ENCODE measurements at places on chromosomes 6 and 20.

DNA sequence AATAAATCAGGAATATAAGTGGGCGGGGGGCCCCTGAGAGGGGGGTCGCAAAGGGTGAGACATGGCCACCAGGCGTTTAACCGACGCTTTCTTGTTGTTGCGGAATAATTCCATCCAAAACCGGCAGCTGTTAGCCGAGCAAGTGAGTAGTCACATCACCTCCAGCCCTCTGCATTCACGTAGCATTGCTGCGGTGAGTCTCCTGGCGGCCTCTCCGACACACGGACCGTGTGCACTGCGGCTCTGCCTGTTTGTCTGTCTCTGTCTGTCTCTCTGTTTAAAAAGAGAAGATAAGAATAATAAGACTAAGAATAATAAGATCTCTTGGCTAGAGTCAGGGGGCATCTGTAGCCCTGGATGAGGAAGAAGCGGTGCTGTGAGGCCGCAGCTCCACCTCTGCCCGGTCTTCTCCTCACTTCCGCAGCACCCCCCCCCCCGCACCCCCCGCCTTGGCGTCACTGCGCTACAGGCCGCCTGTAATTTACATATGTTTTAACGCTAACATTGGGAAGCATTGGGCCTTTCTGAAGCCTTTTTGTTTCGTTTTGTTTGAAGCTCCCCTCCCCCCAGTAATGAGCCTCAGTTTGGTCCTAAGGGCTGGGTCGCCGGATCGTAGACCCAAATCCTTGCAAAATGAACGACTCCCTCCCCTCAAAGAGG, 993 bp downstream of the STX16 start:
- no peak for DNase-seq

DNA sequence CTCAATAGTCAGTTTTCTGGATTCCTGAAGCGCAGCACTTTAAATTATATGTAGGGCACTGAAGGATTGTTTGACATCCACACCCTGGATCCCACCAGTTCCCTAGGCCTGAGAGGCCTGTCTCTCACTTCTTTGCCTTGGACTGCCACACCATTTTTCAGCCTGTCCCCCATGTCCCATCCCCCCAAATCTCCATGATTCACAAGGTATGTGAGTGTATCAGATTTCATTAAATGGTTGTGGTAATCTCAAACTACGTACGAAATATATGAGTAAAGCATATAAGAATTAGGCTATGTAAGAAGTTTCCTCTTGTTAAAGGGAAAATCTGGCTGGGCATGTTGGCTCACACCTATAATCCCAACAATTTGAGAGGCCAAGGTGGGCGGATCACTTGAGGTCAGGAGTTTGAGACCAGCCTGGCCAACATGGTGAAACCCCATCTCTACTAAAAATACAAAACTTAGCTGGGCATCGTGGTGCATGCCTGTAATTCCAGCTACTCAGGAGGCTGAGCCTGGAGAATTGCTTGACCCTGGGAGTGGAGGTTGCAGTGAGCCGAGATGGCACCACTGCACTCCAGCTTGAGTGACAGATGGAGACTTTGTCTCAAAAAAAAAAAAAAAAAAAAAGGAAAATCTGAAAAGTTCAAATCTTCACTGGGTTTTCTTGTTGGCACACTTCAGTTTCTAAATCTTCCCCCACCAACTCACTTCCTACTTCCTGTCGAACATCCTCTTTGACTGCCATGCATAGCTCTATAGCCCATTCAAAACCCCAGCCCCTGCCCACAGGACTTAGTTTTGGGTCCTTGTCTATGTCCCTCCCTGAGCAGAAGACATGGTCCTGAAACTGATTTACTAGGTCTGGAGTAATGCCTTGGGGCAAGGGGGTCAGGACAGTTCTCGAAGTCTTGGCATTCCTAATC, 97.3 kb upstream of the SHLD1 start:
- DNase-seq, result no peak

DNA sequence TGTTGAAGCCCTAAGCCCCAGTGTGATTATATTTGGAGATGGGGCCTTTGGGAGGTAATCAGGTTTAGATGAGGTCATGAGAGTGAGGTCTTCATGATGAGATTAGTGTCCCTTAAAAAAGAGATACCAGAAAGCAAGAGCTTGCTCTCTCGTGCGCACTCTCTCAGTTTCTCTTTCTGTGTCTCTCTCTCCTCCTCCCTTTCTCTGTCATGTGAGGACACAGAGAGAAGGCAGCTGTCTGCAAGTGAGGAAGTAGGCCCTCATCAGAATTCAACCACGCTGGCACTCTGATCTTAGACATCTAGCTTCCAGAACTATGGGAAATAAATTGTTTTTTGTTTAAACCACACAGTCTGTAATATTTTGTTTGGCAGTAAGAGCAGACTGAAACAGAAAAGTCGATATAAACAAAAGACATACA, 180.5 kb downstream of the IBTK start:
- DNase-seq, result no peak

- no peak for DNase-seq
These were observed 17.1 kb downstream of the REPS1 start for GRCh38 chr6:138970856-138971425.

DNA sequence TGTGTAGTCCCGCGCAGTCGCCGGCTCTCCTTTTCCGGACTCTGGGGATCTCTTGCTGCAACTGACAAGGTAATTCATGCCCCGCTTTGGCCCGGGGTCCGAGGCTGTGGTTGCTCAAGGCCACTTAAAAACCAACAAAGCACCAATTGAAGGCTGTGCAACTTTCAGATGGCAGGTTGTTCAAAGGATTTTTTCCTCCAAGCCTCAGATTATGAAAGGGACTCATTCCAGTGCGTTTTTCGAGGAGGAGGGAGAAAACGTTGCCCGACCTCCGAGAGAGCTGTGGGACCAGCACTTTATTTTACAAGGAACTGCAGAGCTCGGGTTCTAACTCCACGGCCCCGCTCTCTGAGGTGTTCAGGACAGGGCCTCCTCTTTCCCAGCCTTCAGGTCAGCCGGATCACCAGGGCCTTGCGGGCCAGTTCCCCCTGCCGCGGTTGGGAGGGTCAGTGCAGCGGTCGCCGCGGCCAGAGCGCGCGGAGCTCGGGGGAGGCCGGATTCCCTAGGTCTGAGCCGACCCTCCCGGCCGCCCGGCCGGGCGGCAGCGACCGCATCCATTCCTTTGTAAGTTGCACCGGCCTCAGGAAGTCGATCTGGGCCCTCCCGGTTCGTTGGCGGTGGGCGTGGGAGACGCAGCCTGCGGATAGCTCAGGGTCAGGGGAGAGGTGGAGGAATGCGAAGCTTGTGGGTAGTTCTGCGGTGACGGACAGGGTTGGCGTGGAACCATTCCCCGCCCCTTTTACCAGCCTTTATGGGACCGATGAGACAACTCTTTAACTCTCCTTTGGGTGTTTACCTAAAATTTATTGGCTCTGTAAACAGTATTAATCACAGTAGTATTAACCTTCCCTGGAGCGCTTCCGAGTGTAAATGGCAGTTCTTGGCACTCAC, 1.6 kb downstream of the UTRN start:
- DNase-seq, result peak; percentile 9

DNA sequence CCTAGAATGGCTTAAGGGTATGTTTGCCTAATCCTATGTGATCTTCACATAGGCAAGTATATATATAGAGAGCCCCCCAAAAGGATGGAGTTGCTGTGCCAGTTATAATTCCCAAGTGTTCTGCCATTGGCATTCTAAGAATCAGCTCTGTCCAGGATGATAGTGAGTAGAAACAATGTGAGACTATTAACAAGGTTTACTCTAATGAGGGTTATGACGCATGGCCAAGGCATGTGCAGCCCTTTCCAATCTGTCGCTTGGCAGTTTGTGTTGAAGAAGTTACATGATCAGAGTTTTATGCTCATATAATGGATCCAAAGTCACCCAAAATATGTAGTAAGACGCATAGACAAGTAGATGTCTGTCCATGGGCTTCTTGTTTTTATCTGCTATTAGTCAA, 33.6 kb downstream of the VGLL2 start:
- DNase-seq, result no peak

- DNase-seq, result no peak
These were observed 87.6 kb downstream of the ASXL1 start for GRCh38 chr20:32445539-32446273.

- DNase-seq, result no peak
These were observed 2.7 kb downstream of the HLA-B start for GRCh38 chr6:31354158-31354863.

GRCh38 chr6:35309611-35310264, 12.1 kb downstream of the DEF6 start:
- no peak for DNase-seq

- no peak for DNase-seq
These were observed 6.3 kb downstream of the BPIFB2 start for GRCh38 chr20:33013701-33014326.

DNA sequence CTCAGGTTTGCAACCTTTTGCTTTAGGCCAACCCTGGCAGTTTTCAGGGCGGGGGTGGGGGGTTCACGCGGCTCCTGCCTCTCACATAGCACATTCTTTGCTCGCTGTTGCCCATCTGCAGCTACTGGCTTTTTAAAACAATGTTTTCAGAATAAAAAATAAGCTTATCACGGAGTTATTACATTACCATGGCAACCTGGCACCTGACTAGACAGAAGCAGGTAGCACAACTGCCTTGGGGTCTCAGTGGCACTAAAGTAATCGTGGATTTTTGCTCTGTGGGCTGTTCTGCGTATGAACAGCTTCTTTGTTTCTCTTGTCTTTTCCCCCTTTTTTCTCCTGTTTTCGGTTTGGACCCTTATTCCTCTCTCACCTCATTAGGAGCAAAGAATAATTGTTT, 9.1 kb upstream of the MANBAL start:
- no peak for DNase-seq

GRCh38 chr20:12409501-12409900, 491.8 kb downstream of the BTBD3 start:
- DNase-seq, result no peak

- no peak for DNase-seq
These were observed 5.1 kb downstream of the TFB1M start for GRCh38 chr6:155309150-155309549.

DNA sequence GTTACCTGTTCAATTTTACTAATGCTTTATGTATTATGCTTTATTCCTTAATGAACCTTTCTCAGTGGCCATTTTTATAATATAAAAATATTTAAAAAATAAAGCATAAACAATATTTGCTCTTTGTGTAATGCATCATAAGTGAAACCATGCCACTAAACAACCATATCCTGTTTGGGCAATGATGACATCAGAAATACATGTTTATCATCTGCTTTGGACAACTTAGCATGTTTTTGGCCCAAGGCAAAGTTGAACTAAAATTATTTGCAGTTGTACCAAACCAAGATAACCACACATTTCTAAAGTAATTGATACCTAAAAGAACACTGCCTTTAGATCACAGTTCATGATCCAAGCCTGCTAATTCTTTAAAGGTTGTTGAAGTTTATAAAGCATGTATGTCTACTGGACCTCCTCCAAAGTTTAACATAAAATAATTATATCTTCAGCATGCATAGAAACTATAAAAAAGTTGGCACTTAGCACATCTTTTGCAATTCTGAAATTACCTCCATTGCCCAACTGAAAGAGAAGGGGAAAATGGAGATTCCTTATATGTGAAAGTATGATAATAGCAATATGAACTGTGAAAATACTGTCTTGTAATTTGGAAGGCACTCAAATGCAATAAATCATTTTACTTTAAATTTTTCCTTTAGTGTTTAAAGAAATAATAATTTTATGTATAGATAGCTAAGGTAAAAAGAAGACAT, 325.6 kb upstream of the RUNX2 start:
- no peak for DNase-seq

DNA sequence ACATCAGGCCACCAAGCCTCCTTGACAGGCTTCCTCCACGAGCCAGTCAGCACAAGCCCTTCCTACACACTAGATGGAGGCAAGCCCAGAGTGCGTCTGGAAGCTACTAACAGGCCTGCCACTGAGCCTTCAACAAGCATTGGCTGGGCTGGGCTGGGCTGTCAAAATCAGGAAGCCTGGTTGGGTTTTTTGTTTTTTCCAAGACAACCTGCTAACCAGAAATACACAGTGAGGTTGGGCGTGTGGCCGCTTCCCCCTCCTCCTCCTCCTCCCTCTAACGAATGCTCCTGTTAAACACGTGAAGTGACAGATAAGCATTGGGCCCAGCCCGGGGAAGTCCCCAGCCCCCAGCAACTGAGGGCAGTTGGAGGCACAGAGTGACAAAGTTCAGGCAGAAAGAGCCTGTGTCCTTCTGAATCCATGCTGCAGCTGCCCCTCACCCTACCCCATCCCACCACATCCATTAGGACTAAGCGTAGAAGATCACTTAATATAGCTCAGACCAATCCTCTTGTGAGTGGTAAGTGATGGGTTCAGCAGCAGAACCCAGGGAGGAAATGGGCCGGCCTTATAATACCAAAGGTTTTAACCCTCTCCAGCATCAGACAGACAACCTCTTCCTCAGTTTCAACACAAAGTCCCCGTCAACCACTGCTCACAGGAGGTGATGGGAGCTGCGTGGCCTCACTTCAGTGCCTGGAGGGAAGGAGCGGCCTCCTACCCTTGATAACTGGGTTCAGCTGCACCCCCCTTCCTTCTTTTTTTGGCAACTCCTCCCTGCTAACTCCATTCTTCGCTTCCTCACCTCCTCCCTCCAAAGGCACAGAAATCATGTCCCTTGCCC, 1.1 kb downstream of the NFATC2 start:
- peak; percentile 72 for DNase-seq

DNA sequence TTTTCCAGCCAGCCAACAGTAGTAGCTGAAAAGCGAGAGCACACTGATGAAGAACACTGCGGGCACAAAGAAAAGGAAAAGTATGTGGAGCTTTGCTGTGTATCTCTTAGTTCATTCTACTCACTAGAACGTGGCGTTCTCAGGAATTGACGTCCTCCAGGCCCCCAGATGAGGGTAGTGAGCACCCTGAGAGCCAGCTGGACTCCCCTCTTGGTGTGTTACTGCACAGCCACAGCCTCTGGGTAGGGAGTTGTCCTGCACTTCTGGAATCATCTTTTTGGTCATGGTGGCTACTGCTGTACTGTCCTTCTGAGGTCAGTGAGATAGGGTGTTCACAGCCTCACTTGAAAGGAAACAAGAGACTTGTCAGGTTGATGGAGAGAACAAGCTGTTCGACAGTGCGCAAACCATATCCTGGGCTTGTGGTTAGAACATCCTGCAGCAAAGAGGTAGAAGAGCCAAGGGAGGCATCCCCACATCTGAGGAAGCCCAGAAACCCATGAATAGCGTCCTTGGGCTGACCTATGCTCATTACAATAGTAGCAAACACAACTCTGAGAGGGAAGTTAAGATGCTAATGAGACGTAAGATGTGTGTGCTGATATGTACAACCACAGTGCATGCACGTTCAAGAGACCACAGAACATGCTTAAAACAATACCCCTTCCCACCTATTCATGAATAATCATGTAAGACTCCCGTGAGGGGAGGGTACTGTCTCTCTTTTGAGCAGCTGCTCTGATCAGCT, 14.6 kb upstream of the HLA-F start:
- DNase-seq, result no peak

- DNase-seq, result no peak
These were observed 58.4 kb downstream of the DLGAP4 start for GRCh38 chr20:36364506-36364905.

DNA sequence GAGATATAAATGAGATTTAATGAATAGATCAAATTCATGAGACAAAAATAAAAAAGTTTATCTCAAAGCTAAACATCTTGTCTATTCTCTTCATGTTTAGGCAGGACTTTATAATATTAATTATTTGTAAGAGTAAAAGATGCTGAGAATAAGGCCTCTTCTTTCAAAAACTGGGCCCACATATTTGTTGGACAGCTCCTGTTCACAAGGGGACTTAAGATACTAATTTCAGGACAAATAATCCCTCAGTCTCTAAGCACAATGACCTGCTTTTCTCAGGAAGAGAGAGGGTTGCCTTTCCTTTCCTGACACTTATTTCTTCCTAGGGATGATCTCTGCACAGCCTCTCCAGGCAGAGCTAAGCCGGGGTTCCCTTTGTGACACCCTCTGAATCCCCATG, 43.3 kb downstream of the NOX3 start:
- DNase-seq, result no peak

Data from stimulated activated CD4-positive, alpha-beta T cell treated with anti-CD3 and anti-CD28 coated beads, Interleukin-15, amount 100 ng/mL, for 48 hours (primary cell).